NCI-H1694 (cell line): ENCODE measurements at places on chromosomes 2 and 18.

DNA sequence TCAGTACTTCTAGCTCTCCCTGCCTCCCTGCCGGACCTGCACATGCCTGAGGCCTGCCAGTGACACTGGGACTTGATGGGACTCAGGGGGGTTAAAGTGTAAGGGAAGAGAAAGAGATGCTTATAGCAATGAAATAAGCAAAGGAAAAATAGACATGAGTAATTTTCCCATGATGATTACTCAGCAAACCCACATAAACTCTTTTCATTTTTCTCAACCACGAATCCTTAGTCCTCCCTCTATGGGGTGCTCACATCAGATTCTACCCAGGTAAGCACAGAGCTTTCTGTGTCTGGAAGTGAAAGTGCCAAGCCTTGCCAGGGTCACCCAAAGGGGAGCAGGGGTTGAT, 44.8 kb upstream of the ANKRD62 start:
- DNase-seq: no peak

- DNase-seq: no peak
Observed at GRCh38 chr2:25651782-25652455, 21.5 kb downstream of the DTNB start.

DNA sequence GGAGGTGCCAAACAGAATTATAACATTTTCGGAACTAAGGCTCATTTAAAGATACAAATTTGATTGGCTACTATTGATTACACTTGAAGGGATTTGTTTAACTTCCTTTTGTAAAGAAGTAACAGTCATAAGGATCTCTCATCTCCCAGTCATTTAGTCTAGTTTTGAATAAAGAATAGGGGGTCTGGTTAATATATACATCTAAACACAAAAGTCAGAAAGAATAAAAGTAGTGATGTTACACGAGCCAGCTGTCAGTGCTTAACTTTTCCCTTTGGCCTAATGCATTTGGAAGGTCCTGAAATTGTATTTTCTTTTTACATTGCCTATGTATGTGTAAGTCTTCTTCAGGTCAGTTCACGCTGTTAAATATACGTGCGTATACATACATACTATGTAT, 8.1 kb downstream of the SEPTIN2 start:
- DNase-seq: no peak

DNA sequence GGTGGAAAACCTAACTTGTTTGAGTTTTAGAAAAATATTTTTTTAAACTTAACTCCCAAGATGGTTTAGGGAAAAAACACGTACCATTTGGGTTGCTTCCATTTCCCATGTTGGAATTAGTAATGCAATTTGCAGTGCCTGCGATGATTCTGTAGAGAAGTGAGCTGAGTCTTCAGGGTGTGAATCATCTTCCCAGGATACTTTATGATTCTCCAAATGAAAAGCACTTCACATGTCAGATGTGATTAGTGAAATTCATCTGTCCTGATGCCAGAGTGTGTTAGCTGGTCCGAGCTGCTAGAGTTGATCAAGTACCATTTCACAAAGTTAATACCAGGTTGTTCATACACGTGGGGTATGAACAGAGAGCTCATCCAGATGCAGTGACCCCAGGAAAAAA, 59.1 kb downstream of the ACOXL start:
- no peak for DNase-seq

DNA sequence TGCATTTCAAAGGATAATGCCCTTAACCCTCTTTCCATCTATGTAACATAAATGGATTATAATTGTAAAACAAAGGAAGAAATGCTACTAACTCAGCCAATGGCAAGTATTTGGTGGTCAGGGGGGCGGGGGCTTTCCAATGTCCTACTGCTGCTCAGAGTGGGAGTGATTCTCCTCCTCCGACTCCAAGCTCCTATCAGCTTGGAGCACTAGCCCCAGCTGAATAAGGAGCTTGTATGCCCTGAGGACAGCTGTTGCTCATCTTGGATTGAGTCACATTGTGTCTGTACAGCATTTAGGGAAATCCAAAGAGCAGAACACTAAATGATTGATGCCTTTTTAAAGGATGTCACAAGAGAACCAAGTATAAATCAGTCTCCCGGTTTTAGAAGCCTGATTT, 105.6 kb upstream of the ZNF521 start:
- no peak for DNase-seq

DNA sequence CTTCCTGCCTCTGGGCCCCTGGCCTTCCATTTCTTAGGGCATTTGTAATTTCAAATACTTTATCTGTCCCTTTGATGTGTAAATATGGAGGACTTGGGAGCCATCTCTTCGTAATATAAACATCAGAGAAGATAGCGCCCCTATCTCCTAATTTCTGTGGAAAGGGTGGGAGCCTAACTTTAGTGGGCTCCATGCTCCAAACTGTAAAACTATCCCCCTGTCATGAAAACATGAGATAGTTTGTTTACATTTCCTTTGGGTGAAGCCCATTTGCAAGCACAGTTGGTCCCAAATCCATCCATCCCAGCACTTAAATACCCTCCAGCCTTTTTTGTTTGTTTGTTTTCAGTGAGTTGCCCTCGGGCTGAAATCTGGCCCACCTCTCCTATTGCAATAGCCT, 782.6 kb upstream of the FSHR start:
- no peak for DNase-seq

- DNase-seq: no peak
Observed at GRCh38 chr2:40480596-40480995, 28.7 kb upstream of the SLC8A1 start.

- DNase-seq: peak; percentile 59
Observed at GRCh38 chr2:3349211-3349693, 28.4 kb downstream of the EIPR1 start.

DNA sequence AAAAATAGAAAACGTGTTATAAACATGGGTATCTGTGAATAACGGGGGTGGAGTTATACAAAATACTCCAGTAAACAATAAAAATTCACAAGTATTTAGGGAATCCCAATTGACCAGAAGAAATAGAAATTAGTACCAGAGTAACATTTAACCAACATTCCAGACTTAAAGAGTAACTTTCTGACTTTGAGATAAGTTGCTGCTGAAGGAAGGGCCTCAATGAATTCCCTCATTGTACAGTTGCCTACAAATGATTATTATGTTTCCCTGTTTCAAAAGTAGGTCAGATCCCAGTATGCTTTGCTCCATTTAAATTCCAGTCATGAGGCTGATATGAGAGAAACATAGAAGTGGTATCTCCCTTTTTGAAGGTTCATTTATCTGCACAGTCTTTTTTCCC, 88.3 kb upstream of the KCNH7 start:
- no peak for DNase-seq

DNA sequence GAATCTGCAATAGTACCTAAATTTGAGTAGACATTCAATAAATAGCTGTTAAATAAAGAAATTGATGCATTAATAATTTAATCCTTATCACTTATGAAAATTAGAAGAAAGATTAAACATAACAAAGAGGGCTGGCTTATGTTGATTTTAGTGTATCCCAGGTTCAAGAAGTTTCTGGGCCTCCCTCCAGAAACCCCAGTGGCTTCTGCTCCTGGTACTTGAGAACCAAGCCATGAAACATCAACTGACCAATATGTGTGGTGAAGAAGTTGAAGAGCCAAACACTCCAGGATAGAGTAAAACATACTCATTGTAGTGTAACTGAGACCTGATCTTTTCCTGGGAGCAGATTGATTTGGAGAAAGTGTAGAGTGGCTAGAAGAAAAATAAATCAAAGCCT, 1465.7 kb upstream of the PIK3C3 start:
- DNase-seq: no peak

- no peak for DNase-seq
Observed at GRCh38 chr2:209933499-209934483, 68.6 kb upstream of the RPE start.

- DNase-seq: no peak
Observed at GRCh38 chr2:26607698-26608097, 33.5 kb downstream of the CIB4 start.

DNA sequence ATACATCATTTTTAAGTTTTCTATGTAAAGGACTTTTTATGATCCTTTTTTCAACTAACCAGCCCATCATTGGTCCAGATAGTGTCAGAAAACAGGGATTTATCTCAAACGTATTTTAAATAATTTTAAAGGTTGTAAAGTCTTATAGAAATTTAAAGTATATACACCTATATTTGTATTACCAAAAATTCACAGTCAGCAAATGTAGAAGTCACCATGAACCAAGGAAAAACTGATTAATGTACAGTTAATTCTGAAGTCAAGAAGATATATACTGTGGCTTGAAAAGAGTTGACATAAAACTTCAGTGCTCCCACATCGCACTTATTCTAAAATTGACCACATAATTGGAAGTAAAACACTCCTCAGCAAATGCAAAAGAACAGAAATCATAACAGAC, 52.4 kb upstream of the MAP2 start:
- no peak for DNase-seq

GRCh38 chr18:3248062-3248657, 559 bp downstream of the MYL12A start:
- no peak for DNase-seq

DNA sequence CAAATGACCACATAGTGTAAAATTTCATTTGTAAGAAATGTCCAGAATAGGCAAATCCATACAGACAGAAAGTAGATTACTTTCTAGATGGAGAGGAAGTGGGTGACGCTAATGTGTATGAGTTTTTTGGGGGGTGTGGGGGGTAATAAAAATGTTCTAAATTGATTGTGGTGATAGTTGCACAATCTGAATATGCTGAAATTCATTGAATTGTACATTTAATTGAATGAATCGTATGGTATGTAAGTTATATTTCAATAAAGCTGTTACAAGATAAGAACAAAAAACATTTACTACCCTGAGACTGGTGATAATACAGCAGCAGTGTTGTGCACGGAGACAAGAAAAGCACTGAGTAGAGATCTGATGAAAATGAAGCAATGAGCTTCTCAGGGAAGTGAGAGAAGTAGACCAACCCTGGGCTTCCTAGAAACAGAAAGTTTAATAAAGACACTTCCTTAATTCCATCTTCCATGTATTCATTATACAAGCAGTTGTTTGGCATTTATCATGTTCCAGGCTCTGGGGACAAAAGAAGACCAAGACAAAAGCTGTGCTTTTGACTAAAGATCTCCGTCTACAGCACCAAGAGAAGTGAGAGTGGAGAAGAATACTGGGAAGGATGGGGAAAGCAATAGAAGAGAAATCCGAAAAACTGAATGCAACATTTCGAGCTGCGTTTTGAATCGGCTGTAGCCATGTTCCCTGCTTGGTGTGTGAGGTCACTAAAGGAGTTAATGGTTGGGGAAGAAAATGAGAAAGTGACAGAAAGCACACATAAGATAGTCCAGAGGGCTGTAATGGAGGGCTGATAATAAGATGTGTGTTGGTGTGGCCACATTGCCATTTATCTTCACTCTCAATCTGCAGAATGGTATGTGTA, 1.8 kb upstream of the PDE11A start:
- no peak for DNase-seq

DNA sequence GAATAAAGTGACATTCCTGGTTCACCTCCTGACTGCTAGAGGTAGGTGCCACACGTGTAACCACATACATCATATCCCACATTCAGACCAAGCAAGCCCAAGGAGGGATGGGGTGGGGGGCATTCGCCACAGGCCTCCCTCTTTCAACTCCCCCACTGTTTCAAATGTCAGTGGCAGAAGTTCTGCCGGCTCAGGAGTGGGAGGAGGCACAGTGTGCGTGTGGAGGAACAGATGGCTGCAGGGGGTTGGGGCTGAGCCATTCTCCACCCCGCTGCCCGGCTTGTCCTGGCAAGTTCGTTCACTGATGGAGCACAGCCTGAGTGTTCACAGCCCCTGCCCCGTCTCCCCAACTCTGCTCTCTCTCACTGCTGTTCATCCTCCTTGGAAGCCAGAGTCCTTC, 75.4 kb upstream of the TANC1 start:
- DNase-seq: peak; percentile 93

- no peak for DNase-seq
Observed at GRCh38 chr2:50955081-50955480, 76.9 kb downstream of the NRXN1 start.

DNA sequence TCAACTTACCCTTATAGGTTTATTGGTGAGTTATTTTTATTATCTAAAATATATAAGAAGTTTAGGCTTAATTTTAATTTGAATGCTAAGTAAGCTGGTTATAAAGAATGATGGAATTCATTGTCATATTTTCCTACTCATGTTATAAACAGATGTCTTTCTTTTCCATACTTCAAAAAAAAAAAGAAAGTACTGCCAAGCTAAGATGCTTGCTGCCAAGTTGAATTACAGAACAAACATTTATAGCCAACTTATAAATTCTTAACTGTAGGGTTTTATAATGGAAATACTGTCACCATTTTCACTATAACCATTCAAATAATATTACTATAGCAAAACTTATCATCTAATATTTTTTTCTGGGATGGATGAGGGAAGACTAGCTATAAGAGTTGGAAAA, 676.0 kb downstream of the NRXN1 start:
- DNase-seq: no peak

- no peak for DNase-seq
Observed at GRCh38 chr18:21960189-21960588, 209.2 kb upstream of the GATA6 start.

GRCh38 chr2:42922790-42923579, 130.6 kb upstream of the HAAO start:
- no peak for DNase-seq

- no peak for DNase-seq
Observed at GRCh38 chr2:5926871-5927512, 234.8 kb downstream of the SOX11 start.

DNA sequence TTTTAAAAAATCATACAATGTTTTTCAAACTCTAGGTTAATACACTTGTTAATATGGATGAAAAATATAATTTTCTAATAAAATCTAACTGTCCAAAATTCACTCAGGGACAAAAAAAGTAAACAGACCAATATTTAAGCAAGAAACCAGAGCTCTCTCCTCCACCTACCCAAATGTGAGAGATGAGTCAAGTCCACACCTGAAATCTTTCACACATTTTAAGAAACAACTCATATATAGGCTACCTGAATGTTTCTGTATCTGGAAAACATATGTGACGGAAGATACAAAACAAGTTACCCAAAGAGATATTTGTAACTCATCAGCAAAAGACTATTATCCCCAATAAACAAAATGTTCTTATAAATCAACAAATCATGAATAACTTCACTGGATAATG, 20.2 kb downstream of the ZNF516 start:
- DNase-seq: no peak

- DNase-seq: no peak
Observed at GRCh38 chr2:185793532-185794345, 55.1 kb downstream of the FSIP2 start.

DNA sequence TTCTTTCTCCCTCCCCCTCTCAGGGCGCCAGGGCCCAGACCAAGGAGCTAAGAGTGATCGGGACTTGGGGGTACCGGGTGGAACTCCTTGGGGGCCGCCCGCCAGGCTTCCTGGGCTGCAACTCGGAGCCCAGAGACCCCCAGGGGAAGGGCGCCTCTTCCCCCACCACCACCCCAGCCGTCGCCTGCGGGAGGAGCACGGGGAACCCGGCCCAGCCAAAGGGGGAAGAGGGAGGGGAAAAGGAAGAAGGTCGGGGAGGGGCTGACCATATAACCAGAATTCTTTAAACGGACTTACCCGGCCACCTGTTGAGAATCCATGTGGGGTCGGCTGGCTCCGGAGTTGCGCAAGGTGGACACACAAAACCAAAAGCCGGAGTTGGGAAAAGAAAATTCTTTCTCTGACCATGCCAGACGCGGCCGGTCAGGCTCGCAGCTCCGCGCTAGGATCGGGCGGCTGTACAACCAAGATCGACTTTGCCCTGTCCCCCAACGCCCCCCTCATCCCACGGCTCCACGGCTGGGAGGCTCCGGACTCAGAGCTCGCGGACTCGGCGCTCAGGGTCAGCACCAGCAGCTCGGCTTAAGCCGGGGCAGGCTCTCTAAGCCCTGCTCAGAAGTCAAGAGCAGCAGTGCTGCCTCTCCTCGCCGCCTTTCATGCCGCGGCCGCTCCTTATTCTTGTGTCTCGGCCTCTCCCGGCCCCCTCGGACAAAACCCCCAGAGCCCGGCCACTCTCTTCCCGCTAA, 6.3 kb upstream of the SIX3 start:
- DNase-seq: no peak
